Smooth muscle cell of the brain vasculature (primary cell): ENCODE measurements at places on chromosomes 12 and 14.
A peak's percentile ranks its signal among the peaks of the same experiment; 100 is the strongest.

GRCh38 chr12:62903151-62903550, 31.8 kb downstream of the PPM1H start:
- DNase-seq = no peak

- DNase-seq = no peak
Observed at GRCh38 chr12:105721051-105721825, 390.7 kb downstream of the C12orf75 start.

GRCh38 chr14:104852280-104852663, 12.8 kb upstream of the CEP170B start:
- DNase-seq = no peak

- DNase-seq = peak; percentile 62
Observed at GRCh38 chr12:122730215-122731014, at the start of gene HCAR1. HCAR1 (minus strand) TSS chr12:122730844; CDS start chr12:122730339, 505 bp downstream.

- DNase-seq = no peak
Observed at GRCh38 chr14:96627386-96627785, 125.2 kb downstream of the PAPOLA start.

DNA sequence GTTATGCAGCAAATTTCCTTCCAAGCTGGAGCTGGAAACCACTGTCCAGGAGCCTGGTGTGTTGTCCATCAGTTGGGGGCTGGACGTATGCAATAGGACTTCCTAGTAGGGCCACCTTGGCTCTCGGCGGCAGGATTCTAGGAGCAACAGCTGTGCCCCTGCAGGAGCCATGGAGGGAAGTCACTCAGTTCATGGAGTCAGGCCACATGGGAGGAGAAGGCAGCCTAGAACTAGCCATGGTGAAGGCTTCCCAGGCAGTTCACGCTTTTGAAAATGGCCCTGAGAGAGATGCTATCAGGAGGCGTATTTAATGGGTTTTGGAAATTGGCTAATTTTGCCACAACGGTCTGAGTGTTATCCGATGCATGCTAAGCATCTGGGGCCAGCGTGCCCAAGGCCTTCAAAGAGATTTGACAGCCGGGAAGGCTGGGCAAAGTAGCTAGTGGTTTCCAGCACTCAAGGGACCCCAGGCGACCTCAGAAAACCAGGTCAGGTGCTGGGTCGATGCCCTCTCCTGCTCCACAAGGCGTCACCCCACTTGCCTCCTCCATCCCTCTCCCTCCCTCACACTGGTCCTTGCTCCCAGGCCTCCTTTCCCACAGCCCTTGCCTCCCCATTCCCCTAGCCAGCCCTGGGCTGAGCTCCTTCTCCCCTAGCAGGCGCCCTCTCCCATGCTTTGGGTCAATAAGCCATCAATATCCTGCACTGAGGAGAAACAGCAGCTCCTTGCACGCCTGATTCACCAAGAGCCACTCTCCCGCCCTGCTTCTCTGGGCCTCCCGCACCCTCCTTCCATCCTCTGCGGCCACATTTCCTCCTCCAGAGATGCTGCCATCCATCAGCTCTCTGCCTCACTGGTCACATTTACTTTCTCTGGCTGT, 30.9 kb upstream of the SYNDIG1L start:
- DNase-seq = no peak

DNA sequence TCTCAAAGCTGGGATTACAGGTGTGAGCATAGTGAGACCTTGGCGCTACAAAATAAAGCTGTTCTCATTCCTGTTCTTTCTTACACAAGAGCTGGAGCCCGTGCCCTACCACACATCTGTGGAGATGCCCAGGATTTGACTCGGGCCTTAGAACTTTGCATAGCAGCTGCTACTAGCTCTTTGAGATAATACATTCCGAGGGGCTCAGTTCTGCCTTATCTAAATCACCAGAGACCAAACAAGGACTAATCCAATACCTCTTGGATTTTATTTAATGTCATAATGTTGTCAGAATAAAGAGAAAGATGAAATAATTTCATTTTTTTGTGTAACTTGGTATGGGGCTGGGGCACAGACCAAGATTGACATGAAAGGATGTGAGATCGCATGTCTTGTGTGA, 7.6 kb downstream of the PNP start:
- DNase-seq = no peak

DNA sequence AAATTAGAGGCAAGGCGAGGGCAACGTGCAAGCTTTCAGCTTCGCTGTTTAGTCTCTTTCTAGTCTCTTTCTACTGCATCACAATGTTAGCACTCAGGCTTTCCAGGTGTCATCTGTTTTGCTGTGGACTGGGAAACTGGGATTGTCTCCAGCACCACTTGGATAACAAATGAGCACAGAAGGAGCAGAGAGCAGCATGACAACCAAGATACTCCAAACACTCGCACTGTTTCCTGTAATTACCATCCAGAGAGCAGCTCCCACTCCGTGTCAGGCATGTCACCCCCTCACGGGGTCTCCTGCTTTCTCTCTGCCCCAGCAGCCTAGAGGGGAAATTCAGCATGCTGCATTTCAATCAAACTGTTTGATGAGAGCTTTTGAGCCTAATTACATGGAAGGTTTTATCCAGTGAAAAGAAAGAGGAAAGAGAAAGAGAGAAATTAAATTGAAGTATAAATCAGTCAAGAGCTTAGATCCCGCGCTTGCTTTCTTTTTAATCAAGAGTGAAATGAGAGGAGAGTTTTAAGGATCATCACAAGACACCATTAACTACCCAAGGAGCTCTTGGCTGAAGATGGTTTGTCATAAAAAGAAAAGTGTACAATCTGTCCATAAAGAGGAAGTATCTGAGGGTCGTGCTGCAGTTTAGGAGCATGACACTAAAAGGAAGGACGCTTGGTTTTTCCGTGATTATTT, 917.7 kb downstream of the DIO2 start:
- DNase-seq = no peak

- DNase-seq = no peak
Observed at GRCh38 chr12:27185234-27186021, 58.7 kb upstream of the STK38L start.

- no peak for DNase-seq
Observed at GRCh38 chr12:50057896-50058670, 687 bp downstream of the ASIC1 start.

- peak; percentile 75 for DNase-seq
Observed at GRCh38 chr12:7092229-7092985, at the start of gene C1R. C1R (minus strand) TSS chr12:7092445; CDS start chr12:7092388, 57 bp downstream.

GRCh38 chr14:68284834-68285233, 465.3 kb downstream of the RAD51B start:
- no peak for DNase-seq

DNA sequence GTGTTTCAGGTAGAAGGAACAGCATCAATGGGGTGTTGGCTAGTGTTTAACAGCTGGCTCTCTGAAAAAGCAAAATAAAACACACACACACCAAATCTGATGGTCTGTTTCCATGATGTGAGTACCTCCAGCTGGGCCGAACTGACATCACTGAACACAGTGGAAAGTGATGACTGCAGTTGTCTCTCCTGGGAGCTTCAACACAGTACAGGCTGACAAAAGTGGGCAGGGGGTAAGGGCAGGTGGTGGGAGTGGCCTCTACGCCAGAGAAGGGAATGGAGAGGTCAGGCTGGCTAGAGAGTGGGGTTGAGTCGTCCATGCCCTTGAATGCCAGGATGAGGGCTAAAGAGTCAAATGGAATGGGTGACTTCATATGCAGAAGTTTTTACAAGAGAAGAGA, 8.0 kb upstream of the HNF1A start:
- DNase-seq = no peak

DNA sequence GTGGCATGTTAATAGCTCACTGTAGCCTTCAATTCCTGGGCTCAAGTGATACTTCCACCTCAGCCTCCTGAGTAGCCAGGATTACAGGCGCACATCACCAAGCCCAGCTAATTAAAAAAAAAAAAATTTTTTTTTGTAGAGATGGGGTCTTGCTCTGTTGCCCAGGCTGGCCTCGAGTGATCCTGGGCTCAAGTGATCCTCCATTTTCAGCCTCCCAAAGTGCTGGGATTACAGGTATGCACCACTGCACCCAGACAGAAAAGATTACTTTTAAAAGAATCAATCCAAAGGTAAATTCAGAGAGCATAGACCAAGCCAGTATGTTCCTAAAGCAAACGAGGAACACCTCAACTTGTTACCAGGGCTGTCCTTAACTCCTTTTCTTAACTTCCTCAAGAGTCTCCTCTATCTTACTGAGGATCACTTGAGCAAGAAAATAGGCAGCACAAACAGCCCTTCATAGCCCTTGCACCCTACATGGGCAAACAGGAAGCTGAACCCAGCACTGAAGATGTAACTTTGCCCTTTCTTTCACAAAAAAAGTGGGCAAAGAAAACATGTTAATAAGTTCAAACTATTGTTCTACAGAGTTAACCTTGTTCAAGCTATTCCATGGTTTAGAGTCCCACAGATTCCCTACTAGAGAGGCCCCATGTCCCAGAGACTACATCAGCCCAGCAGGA, 11.3 kb downstream of the CS start:
- DNase-seq = no peak

DNA sequence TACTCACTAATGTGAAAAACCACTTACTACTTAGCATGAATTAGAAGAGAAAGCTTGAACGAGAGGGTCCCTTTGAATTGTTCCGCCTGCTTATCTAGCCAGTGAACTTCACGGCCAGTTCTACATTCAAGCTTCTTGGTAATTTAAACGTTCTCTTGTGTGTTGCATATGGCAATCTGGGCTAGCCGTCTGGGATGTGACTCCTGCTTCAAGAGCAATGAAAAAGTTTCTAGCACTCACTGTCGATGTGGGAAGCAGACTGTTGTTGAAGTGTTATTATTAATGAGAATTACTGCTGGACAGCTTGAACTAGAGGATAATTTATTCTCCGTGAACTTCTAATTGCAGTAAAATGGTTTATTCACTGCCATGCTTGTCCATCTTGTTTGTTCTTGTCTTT, 93.9 kb downstream of the SLC15A5 start:
- no peak for DNase-seq

GRCh38 chr14:65164068-65164824, 61.9 kb upstream of the MAX start:
- DNase-seq = no peak

DNA sequence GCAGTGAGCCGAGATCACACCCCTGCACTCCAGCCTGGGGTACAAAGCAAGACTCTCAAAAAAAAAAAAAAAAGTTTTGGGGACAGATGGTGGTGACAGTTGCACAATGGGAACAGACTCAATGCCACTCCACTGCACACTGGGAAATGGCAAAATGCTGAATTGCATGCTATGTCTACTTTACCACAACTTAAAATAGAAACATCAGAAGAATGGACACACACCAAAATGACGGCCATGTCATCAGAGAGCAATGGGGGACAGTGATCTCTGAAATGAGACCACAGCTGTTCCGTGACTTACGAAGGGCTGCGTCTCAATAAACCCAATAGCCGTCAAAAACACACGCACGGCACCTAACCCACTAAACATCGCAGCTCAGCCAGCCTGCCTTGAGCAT, 13.7 kb downstream of the DDX54 start:
- no peak for DNase-seq

GRCh38 chr12:76539727-76540126, 19.8 kb downstream of the OSBPL8 start:
- no peak for DNase-seq

- DNase-seq = no peak
Observed at GRCh38 chr14:35533357-35534207, at the start of gene INSM2. INSM2 (plus strand) TSS chr14:35534164; CDS start chr14:35534253, 89 bp downstream.

DNA sequence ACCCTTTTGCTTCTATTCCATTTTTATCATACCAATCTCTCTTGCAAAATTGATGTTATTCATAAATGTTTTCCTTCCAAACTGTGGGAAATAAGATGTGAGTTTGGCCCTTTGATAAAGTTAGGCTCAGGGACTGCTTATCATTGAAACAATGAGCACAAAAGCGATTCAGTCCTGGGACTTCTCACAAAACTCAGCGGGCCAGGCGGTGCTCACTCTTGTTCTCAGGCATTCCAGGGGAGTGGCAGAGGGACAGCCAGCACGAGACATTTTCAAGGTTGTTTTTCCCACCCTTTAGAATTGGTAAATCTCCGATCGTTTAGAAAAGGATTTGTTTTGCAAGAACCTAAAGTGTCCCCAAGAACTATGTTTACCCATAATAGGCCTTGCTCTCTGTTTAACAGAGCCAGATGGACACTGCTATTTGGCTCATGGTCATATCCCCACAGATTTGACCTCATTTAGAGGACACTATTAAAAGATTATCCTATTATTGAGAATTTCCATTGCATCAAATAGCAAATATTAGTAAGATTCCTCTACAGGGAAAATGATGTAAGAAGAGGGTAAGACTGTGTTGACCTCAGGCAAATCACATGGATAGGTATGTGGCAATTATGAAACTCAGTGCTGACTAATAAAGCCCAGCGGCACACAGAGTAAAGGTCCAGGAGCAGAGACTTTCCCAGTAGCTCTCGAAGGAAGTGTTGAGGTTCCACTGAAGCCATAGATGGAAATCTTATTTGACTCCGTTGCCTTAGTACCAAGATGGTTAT, 102.7 kb upstream of the USP44 start:
- no peak for DNase-seq

- DNase-seq = no peak
Observed at GRCh38 chr14:69351385-69351784, 46.7 kb downstream of the ERH start.

GRCh38 chr14:50523271-50524041, 8.9 kb downstream of the MAP4K5 start:
- DNase-seq = no peak

DNA sequence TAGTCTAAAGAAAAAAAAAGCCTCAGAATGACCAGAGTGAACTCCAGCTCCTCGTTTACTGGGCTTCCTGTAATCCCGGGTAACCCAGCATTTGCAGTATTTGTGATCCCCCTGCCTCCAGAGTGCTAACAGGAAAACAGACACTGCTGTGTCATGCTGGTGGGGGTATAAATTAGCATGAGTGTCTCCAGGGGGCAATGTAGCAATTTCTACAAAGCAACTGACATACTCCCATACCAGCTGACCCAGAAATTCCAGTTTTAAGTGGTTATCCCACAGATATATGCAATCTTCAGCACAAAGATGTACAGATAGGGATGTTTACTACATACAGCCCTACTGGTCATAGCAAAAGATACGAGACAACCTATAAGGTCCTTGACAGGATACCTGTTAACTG, 18.8 kb downstream of the TTC7B start:
- no peak for DNase-seq

DNA sequence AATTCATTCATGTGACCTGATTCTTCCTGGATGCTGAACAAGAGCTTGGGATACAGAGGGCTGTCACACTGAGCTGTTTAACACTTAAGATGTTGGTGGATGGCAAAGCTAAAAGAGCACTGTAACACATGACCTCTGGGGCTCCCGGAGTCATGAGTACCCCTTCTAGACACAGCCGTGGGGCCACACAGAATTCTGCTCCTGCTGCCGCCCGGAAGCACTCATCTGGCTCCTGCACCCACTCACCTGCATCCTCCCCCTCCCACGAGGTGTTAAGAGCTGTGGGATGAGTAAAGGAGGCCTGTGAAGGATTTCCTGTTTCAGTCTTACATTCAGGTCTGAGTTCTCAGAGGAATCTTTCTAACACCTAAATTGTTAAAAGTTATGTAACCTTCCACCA, 78.0 kb upstream of the SSTR1 start:
- no peak for DNase-seq

- no peak for DNase-seq
Observed at GRCh38 chr12:40315375-40315774, 90.6 kb downstream of the LRRK2 start.

- no peak for DNase-seq
Observed at GRCh38 chr12:45425426-45425825, 209.5 kb downstream of the ANO6 start.
